CD4-positive, alpha-beta memory T cell (primary cell): ENCODE measurements at places on chromosomes 3 and 15.

DNA sequence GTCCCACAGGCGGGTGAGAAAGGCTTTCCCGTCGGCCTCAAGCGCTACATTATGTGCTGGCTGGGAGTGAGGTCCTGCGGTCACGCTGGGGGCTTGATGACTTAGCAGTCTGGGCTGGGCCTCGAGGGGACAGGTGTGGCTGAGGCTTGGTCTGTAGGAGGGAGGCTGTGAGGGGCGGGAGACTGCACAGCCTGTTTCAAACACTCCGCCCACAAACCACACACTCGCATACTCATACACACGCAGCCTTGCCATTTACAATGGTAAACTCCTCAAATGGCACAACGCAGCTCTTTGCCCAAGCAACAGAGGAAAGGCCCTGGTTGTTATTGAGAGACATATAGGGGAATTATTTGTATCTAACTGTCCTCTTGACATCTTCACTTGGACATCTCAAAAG is 32.4 kb upstream of the RASGRF1 start:
- DNase-seq = no peak

GRCh38 chr3:186825872-186826409 is 16.6 kb upstream of the ADIPOQ start:
- no peak for DNase-seq

- no peak for DNase-seq
Observed at GRCh38 chr3:23552506-23552905, 253.2 kb upstream of the UBE2E1 start.

DNA sequence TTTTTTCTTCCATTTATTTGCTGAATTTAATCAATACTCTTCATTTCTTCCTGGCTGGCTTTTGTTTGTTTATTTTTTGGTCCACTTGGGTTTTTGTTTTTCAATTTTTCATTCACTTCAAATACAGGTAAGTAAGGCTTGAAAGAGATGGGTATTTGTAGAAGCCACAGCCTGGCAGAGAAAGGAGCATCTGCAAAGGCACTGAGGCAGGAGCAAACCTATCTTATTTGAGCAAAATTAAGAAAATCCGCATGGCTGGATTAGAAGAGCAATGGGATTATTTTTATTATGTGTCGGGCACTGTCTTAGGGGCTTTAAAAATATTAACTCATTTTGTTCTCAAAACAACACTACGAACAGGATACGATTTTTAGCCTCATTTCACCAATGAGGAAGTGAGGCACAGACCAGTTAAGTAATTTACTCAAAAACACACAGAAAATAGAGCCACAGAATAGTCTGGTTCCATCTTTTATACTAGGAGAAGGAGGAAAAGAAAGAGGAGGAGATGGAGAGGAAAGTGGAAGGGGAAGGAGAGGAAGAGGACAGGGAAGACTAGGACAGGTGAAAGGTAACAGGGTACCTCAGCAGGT is 35.1 kb upstream of the CCDC80 start:
- no peak for DNase-seq

DNA sequence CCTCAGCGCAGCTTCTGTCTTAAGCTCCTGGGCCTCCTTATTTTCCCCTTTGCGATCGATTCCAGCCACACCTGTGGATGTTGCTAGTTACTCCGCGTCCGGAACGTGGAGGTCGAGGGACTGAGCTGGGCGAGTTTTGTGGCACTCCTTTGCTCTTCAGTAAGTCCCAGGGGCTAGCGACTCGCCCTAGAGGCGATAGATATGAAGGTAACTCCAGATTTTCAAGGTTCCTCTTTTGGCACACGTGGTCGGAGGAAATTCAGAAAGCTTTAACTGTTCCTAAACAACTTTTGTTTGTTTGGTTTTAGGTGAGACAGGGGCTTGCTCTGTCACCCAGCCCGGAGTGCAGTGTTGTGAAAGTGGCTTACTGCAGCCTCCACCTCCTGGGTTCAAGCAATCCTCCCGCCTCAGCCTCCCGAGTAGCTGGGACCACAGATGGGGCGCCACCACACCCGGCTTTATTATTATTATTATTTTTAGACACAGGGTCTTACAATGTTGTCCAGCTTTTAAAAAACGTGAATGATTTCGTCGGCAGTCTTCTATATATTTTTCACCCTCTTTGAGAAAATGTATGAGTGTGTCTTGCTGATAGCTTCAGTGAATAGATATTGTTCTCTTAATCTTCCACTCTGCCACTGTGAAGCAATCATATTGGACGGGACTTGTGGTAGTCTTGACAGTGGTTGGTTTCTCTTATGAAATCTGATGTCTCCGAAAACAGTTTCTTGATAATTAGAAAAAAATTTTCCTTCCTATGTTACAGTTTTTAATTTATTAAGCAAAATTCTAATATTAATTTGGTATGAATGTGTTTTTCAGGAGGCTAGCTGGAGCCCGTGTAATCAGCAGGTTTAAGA is 785 bp downstream of the MFSD1 start:
- peak; percentile 14 for DNase-seq

DNA sequence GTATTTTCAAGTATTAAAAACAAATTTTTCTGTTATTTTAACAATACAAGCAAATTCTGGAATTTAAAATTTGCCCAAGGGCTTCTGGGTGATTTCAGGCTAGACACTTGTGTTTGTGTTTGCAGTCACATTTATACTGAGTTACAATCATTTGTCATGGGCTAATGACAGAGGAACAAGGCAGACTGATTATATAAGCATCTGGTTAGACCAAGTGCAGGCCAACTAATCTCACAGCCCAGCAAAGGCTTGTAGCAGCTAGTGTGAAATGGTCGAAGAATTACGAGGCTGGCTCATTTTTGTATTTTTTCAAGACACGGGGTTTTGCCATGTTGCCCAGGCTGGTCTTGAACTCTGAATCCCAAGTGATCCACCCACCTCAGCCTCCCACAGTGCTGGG is 52.1 kb downstream of the CMTM8 start:
- no peak for DNase-seq

GRCh38 chr3:61687663-61688306 is 126.4 kb downstream of the PTPRG start:
- DNase-seq = no peak

DNA sequence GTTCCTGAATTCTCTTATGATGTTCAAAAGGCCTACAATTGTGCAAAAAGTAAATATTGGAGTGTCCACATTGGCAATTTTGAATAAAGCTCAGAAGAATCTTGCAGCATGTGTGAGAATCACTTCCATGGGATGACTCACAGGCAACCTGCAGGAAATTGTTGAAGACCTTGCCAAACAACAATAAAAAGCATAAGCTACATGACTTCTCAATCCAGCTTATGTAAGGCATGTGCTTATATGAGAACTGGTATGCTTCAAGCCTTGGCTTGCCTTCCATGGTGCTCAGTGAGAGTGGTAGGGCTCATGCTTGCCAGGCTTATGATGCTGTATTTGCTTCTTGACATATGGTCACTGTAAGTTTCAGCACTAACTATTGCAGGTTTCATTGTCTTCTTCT is 18.4 kb upstream of the BCHE start:
- no peak for DNase-seq

GRCh38 chr3:132399054-132399929 is 18.0 kb upstream of the DNAJC13 start:
- DNase-seq = peak; percentile 24

- no peak for DNase-seq
Observed at GRCh38 chr3:14780927-14781507, 37.7 kb upstream of the FGD5 start.

DNA sequence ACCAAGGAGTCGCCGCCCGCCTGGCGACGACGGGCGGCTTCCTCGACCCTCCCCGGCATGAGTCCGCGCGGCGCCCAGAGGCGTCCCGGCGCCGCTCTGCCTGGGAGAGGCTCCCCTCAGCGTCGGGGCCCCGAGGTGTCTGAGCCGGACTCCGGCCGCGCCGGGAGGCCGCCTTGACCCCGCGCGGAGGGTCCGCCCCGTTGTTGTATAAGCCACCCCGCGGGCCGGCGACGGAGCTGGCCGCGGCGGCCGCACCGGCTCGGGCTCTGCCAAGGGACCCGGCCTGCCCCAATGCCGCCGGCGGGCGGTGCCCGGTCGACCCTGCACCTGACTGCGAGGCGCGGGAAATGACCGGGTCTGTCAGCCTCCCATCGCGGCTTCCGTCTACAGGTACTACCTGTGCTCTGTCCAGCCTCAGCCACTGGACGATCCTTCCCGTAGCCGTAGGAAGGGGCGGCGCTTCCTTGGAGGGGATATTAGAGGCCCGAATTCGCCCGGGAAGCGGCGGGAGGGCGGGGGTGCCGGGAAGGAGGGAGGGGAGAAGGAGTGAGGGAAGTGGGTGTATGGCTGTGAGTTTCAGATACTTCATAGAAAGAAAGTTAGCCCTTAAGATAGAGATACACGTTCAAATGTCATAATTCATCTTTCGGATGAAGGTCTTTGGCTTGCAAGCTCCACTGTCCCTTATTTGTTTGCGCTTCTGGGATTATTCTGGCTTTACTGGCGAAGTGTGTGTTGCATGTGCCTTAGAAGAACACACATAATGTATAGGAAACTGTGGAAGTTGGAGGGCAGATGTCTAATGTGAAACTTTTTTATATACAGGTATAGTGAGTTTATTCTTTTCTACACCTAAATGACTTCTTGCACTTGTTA is 620 bp downstream of the ABHD5 start:
- DNase-seq = no peak

- DNase-seq = no peak
Observed at GRCh38 chr3:32495609-32496008, 7.0 kb downstream of the CMTM6 start.

- DNase-seq = no peak
Observed at GRCh38 chr3:50268276-50268675, 671 bp upstream of the SEMA3B start.

GRCh38 chr3:99651531-99651930 is 13.1 kb downstream of the COL8A1 start:
- no peak for DNase-seq

- DNase-seq = no peak
Observed at GRCh38 chr15:45291822-45292582, 40.0 kb downstream of the SLC28A2 start.

DNA sequence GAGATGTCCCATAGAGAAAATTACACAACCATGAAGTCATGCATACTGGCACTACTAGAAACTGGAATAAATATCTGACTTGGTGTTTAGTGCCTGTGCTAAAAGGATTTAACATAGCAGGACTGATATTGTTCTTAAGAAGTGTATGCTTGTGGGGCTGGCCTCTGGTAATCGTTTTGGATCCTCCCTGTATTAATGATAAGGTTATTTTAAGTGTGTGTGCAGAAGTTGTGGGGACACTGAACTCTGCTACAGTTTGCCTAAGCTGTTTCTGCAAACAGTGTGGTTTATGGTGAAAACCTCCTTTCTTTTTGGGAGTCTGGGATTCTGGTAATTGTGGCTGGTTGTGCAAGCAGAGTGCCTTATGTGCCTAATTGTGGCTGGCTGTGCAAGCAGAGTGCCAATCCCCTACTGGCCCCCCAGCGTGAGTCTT is 120.8 kb downstream of the CLASP2 start:
- no peak for DNase-seq

- DNase-seq = no peak
Observed at GRCh38 chr3:2001306-2002108, 97.2 kb upstream of the CNTN4 start.

DNA sequence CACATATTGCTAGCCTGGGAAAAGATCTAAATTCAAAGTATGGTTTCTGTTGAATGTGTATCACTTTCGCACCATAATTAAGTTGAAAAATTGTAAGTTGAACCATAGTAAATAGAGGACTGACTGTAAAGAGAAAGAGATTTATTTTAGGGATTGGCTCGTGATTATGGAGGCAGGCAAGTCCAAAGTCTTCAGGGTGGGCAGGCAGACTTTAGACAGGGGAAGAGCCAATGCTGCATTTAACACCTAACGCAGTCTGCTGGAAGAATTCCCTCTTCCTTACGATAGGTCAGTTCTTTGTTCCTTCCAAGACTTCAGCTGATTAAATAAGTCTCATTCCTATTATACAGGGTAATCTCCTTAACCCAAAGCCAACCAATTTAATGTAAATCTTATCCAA is 15.8 kb downstream of the C3orf85 start:
- no peak for DNase-seq
